Activated naive CD8-positive, alpha-beta T cell treated with anti-CD3 and anti-CD28 coated beads, Interleukin-2, amount 50 U/mL, for 16 hours (primary cell): ENCODE measurements at places on chromosomes 12 and 14.

DNA sequence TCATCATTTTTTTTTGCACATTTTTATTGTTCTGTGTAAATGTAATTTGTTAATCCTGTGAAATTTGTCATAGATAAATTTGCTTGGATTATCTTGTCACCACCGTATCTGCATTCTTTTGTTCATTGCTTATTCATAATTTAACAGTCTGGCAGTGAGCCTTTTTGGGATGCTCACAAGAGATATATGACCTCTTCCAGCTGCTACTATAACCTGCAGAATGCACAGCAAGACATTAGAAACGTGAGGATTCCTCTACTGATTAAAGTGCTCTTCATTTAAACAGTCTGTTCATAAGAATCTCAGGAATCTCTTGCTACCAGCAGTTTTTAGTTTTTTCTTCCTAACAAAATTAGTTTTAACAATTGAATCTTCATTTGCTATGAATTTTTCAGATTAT is 9.1 kb downstream of the NPAS3 start:
- no peak for DNase-seq

DNA sequence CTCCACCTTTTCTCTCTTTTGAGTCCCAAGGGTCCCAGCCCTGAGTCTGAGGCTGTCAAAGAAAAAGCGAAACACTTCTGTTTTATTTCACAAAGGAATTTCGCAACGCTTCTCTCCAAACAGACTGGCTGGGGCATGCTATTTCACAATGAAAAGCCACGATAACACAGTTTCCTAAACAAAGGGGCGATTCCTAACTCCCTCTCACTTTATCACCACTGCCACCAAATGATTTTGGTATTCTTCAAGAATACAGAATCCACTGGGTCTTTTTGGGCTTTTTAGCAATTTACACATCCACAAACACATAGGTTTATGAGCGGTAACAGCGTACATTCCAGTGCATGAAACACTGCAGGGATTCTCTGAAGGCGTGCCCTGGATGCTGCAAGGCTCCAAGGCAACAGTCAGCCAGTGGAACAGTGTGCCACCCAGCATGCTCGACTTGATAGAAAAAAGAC is 161.2 kb downstream of the DAD1 start:
- no peak for DNase-seq

DNA sequence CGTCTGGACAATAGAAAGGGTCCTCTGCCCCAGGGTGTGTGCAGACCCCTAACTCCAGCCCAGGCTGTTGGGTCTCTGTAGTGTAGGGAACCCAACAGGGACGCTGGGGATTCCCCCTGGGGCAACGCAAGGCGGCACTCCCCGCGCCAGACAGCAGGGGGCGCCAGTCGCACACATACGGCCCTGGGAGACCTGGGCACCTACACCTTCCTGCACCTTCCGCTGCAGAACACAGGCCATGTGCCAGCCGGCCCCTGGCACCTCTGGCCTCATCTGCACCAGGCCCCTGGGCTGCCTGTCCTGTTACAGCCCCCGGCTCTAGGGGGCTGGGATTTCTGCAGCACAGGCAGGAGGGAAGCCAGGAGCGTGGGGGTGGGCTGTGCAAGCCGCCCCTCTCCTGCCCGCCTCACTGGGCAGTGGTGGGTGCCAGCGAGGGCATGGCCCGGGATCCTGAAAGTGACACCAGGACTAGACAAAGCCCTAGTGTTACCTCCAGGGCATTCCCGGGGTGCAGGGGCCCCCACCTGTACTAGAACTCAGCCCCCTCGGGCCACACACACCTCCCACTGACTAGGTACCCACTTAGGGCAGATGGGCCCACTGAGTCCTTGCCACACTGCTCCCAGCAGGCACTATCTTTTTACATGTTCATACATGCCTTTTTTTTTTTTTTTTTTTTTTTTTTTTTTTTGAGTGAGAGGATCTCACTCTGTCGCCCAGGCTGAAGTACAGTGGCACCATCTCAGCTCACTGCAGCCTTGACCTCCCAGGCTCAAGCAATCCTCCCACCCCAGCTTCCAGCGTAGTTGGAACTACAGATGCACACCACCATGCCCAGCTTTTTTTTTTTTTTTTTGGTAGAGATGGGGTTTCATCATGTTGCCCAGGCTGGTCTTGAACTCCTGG is 37.5 kb downstream of the CCNK start:
- peak; percentile 53 for DNase-seq

DNA sequence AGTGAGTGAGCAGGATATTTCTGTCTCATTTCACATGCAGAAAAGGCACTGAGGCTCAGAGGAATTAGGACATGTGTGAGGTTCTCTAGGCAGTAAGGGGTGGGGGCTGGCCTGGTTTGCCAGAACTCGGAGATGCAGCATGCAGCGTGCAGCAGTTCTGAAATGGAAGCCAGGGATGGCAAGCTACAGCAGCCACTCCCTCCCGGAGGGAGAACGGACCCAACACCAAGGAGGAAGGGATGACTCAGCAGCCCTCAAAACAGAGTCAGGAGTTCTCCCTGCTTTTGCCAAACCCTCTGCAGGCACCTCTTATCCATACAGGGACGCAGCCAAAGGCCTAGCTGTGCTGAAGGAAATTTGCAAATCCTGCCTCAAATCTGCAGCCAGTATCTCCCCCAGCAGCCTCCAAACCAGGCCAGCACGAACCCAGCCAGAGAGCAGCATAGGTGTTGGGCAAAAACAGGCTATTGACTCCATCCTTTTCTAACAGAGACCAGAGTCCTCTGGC is 10.3 kb upstream of the SERPINA3 start:
- no peak for DNase-seq

GRCh38 chr12:632102-632696 is 31.0 kb downstream of the NINJ2 start:
- no peak for DNase-seq

GRCh38 chr12:19211802-19212201 is 82.3 kb downstream of the PLEKHA5 start:
- no peak for DNase-seq

GRCh38 chr12:8080120-8080519 is 2.0 kb upstream of the NECAP1 start:
- DNase-seq, result no peak

GRCh38 chr14:57687416-57687815 is 178.5 kb downstream of the SLC35F4 start:
- no peak for DNase-seq

DNA sequence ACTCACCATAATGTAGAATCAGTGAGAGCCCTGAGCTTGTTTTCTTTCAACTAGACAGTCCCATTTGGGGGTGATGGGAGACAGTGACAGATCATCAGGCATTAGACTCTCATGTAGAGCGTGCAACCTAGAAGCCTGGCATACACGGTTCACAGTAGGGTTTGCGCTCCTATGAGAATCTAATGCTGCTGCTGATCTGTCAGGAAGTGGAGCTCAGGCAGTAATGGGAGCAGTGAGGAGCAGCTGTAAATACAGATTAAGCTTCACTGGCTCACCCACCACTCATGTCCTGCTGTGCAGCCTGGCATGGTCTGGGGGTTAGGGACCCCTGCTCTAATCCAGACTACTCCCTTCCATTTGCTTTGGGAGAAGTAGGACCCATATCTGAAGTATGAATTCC is 55.6 kb downstream of the FNTB start:
- DNase-seq, result no peak

DNA sequence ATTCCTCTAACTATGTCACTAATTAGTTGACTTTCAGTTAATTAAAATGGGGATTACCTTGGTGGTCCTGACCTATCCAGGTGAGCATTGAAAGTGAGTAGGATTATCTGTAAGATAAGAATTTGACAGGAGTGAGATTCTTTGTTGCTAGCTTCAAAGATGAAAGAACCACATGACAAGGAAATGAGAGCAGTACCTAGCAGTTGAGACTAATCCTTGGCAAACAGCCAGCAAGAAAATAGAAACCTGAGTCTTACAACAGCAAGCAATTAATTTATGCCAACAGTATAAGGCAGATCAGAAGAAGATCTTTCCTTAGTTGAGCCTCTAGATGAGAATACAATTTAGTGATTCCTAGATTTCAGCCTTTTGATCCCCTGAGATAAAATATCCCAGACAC is 1058.4 kb downstream of the LRFN5 start:
- DNase-seq, result no peak

GRCh38 chr12:121018860-121019617 is 2.8 kb upstream of the C12orf43 start:
- no peak for DNase-seq

GRCh38 chr12:25529738-25530137 is 23.3 kb downstream of the LMNTD1 start:
- DNase-seq, result no peak

DNA sequence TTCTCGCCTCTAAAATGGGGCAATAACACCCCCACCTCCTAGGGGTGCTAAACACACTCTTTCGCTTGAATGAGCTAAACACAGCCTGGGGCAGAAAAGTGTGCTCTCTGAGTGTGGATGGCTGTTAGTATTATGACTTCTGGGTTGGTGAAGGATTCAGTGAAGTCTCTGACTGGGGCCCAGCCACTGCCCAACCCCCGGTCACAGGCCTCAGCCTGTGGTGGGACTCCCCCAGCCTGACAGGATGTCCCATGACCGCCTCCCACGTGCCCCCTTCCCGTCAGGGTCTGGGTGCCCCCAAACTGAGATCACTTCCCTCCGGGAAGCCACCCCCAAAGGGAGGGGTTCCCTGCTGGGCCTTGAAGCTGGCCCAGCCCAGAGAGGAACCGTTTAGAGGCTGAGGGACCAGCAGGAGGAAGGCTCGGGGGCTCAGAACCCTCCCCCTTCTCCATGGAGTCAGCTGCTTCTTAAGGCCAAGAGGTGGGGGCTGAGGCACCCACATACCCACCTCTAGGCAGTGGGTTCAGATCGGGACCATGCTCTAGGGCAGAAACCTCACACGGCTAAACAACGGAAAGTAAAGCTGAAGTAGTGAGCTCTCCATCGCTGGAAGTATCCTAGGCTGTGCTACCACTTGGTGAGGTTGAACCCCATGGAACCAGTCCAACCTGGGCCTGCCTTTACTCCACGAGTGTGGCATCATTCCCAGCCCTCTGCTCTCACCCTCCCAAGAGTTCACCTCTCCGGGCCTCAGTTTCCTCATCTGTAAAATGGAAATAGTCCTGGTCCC is 13.8 kb downstream of the DTX1 start:
- DNase-seq, result no peak

DNA sequence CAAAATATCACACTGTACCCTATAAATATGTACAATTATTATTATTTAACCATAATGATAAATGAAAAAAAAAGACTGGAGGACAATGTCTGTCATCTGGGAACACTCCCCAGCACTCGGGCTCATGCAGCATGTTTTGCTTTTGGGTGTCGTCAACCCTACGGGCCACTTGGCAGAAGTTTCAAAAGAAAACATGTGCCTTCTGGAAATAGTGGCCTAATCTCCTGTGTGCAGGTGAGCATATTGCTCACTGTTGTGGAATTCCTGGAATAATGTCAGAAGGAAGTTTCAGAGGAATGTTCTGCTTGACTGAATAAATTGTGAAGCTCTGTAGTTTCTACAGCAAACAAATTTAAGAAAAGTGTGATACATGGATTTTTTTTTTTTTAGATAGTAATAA is 298.3 kb downstream of the SSPN start:
- DNase-seq, result no peak

GRCh38 chr12:18153826-18154225 is 63.8 kb upstream of the RERGL start:
- no peak for DNase-seq

DNA sequence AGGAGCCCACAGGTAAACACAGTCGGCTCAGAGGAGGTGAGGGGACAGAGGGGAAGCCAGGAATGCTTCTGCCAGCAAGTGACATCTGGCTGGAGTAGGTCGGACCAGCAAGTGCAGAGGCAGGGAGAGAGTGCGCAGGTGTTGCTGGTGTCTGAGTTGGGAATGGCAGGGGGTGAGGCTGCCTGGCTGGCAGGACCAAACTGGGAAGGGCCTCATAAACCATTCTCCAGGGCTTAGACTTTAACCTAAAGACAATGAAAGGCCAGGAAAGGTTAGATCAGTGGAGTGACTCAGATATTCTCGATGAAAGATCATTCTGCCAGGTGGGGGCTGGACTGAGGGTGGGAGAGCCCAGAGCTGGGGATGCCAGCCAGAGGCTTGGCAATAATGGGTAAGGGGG is 66.4 kb downstream of the ITPK1 start:
- no peak for DNase-seq

DNA sequence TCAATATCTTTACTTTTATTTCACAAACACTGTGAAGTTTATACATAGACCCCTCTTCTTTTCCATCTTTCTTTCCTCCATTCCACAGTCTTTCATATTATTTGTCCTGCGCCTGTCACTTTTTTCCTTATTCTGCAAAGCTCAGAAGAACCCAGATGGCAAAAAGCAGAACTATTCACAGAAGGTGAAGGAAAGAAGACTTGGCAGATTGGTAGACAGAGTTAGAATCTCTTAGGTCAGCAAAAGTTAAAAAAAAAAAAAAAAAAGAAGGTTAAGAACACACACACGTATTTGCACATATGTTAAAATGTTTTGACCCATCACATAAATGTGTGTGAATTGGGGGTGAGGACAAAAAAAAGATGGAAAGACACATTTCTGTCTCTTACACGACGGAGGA is 50.3 kb upstream of the ABCC9 start:
- DNase-seq, result no peak

DNA sequence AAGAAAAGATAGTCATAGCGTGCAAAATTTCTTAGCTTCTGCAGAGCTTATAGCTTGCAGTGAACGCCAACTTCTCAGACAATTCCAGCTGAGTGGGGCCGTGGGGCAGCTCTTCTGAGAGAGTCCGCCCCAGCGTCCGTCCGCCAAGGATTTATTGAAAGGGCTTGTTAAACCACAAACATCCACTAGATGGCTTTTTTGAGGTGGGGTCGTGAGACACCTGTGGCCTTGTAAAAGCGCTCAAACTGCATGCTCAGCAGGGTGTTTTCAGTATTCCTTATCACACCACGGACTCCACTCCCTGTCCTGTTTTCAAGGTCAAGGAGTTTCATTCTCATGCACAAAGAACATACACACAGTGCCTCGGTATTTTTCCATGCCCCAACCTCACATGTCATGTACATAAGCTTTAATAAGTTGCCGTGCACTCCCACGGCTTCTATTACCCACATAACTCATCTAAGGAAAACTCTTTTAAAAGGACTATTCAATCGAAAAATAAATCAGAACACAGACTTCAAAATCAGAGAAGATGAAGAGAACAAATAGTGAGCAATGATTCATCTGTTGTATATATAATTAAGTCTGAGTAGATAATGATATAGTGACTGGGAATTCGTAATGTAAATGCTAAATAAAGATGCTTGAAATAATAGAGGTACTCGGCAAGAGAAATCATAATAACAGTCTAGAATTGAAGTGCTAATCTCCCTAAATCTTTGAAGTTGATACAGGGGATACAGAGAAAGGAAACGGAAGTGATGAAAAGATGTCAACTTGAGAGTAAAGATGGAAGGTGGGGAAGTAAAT is 46.7 kb downstream of the WBP11 start:
- DNase-seq, result no peak

- DNase-seq, result no peak
Measured at GRCh38 chr14:51859131-51859530, 1.3 kb upstream of the GNG2 start.
